ENCODE measurements at places on chromosomes 4 and X. TPM values are rescaled to one million over a fixed set of nuclear protein-coding genes. Genes with fewer than 3 reads are reported as not detected.

PNMA5 gene
- total RNA-seq, result not detected

DNA sequence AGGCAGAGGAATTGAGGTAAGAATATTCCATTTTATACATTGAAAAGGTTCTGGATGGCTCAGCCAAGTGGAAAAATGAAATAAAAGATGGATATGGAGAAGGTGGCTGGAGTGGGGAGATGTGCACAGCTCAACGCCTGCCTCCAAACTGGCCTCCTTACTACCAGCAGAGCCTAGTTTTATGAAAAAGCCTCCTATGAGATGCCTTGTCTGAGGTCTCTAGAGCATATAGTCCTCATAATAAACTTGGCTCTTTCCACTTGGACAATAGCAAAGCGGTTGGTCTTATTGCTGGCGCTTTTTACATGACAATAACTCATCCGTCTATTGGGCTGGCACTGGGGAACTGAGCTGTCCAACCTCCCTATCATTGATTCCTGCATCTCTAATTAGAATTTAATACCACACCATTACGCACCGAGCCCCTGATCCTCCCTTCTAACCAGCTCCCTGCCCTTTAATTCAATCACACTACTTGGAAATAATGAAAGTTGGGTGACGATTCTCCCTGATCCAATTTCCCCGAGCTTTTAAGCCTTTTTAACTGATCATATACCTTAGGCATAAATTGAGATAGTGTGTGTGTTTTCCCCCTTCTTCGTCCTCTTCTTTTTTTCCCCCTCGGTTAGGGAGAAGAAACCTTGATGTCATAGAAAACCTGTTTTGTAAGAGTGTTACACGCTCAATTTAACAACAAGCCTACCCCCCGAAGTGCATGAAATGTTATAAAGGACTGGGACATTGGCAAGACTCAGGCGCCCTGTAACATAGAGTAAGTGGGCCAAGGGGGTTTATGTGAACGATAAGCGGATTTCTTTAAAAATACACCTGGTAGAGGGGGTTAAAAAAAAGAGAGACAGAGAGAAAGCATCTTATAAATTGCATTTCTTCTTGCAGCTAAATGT lies at the start of gene PHOX2B:
PHOX2B (minus strand) TSS at position 155 of the 905 bp plus-strand sequence; CDS start at position 40, 115 bp downstream.
- no peak for DNase-seq
- no peak within 1 kb of the TSS for H3K4me3 ChIP-seq
- H3K27ac ChIP-seq, result no peak within 1 kb of the TSS
- no peaks in the 10 kb centered on the region for H3K4me1 ChIP-seq
- no peaks in the 10 kb centered on the region for H3K36me3 ChIP-seq

RHOXF1 gene
- not detected for total RNA-seq

DNA sequence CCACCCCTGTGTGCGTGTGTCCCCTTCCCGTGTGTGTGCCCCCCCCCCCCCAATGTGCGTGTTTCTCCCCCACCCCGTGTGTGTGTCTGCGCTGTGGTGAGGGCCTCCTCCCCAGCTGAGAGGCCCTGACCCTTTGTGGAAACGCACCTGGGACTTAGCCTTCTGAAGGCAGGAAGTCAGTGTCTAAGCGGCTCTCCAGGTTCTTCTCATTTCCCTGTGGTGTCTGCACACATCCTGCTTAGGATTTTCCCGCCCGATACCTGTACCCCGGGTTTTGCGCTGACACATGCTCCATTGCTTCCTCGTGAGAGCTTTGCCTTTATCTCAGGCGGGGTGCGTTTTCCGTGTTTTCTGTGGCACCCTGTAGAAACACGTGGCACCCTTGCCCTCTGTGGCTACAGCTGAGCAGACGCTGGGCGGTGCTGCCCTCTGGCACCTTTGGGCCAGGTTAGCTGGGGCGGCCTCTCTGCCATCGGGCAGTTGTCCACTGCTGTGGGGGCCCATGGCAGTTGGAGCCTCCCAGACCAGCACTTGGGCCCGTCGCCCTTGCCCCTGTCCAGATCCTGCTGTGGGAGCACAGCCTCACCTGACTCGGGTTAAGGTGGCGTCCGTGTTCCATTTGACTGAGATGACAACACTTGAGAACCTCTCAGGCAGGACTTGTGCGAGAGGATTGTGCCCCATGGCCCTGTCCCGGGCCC lies 26.3 kb downstream of the MAEA start:
- no peak overlapping the region for H3K27ac ChIP-seq
- H3K4me1 ChIP-seq, result peaks cover 3% of the 10 kb centered on the region
- peaks cover 72% of the 10 kb centered on the region for H3K36me3 ChIP-seq
- H3K4me3 ChIP-seq, result no peak overlapping the region

DNA sequence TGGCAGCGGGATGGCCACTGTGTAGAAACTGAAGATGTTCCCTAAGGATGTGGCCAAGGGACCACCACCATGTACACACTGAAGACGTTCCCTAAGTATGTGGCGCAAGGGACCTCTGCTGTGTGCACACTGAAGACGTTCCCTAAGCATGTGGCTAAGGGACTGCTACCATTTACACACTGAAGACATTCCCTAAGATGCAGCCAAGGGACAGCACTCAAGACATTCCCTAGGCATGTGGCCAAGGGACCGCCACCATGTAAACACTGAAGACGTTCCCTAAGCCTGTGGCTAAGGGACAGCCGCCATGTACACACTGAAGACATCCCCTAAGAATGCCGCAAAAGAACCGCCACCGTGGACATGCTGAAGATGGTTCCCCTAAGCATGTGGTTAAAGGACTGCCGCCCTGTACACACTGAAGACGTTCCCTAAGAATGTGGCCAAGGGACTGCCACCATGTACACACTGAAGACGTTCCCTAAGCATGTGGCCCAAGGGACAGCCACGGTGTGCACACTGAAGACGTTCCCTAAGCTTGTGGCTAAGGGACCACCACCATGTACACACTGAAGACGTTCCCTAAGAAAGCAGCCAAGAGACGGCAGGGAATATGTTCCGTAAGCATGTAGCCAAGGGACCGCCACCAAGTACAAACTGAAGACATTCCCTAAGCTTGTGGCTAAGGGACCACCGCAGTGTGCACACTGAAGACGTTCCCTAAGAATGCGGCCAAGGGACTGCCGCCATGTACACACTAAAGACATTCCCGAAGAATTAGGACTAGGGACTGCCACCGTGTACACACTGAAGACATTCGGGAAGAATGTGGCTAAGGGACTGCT lies 43.3 kb downstream of the DHRSX start:
- H3K27ac ChIP-seq, result no peak overlapping the region
- no peaks in the 10 kb centered on the region for H3K27me3 ChIP-seq
- no peak for DNase-seq
- H3K36me3 ChIP-seq, result peaks cover 4% of the 10 kb centered on the region
- H3K4me1 ChIP-seq, result peaks cover 16% of the 10 kb centered on the region
- no peak overlapping the region for H3K4me3 ChIP-seq

COL4A5 gene
- total RNA-seq, result 39.8 TPM

GRCh38 chr4:10296730-10297129 lies 160.5 kb downstream of the ZNF518B start:
- H3K27me3 ChIP-seq, result no peaks in the 10 kb centered on the region
- no peaks in the 10 kb centered on the region for H3K4me1 ChIP-seq
- no peak overlapping the region for H3K27ac ChIP-seq
- no peaks in the 10 kb centered on the region for H3K36me3 ChIP-seq
- no peak overlapping the region for H3K4me3 ChIP-seq
- no peak for DNase-seq

DNA sequence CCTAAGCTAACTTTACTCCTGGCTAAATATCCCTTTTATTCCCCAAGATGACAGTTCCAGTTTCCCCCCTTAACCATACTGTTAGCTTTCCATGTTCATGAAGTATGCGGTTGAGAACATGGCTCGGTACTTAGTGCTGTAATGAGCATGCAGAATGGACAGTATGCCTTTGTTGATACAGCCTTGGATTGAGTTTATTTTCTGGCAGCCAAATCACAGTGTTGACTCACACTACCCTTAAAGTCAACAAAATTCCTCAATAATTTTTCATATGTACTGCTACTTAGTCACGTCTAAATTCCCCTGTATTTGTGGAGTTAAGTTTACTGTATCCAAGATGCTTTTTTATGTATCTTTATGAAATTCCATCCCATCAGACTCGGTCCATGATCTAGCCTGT lies 1.4 kb upstream of the VEGFC start:
- H3K27me3 ChIP-seq, result no peaks in the 10 kb centered on the region
- no peak overlapping the region for H3K27ac ChIP-seq
- H3K36me3 ChIP-seq, result no peaks in the 10 kb centered on the region
- no peak overlapping the region for H3K4me3 ChIP-seq
- H3K4me1 ChIP-seq, result peaks cover 5% of the 10 kb centered on the region
- DNase-seq, result no peak

PF4V1 gene
- not detected for total RNA-seq

DNA sequence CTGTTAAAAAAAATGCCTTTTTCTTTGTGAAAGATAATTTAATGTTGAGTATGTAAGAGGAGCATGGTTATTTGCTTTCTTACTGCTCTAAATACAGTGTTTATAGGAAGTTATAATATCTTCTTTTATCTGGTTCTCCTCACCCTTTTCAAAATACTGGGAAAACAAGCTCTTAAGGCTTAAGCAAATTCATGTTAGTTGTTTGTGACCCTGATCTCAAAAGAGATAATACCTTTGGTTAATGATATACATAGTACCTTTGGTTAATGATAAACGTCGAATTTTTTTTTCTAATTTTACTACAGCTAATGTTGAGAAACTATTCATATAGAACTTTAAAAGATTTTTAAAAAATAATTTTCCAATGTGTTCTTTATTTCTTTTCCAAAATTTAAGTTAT lies 180.1 kb downstream of the RAPGEF2 start:
- H3K4me1 ChIP-seq, result peaks cover 28% of the 10 kb centered on the region
- DNase-seq, result no peak
- no peak overlapping the region for H3K4me3 ChIP-seq
- H3K36me3 ChIP-seq, result no peaks in the 10 kb centered on the region
- no peaks in the 10 kb centered on the region for H3K27me3 ChIP-seq

GRCh38 chr4:15434091-15434490 lies 6.3 kb downstream of the C1QTNF7 start:
- no peaks in the 10 kb centered on the region for H3K27me3 ChIP-seq
- peaks cover 14% of the 10 kb centered on the region for H3K4me1 ChIP-seq
- H3K27ac ChIP-seq, result peak overlapping the region; percentile 73
- no peaks in the 10 kb centered on the region for H3K36me3 ChIP-seq
- DNase-seq, result no peak
- no peak overlapping the region for H3K4me3 ChIP-seq

GRCh38 chr4:40434126-40434687 lies 99.1 kb downstream of the CHRNA9 start:
- H3K27ac ChIP-seq, result no peak overlapping the region
- no peaks in the 10 kb centered on the region for H3K4me1 ChIP-seq
- H3K36me3 ChIP-seq, result no peaks in the 10 kb centered on the region
- no peak for DNase-seq
- H3K4me3 ChIP-seq, result no peak overlapping the region

- H3K4me3 ChIP-seq, result no peak overlapping the region
- no peaks in the 10 kb centered on the region for H3K36me3 ChIP-seq
- H3K4me1 ChIP-seq, result no peaks in the 10 kb centered on the region
- no peaks in the 10 kb centered on the region for H3K27me3 ChIP-seq
- no peak for DNase-seq
- H3K27ac ChIP-seq, result no peak overlapping the region
Measured at GRCh38 chr4:132383571-132384199, 765.4 kb upstream of the PCDH10 start.

SUPT20HL1 gene
- not detected for total RNA-seq

GLRA3 gene
- total RNA-seq, result not detected

DNA sequence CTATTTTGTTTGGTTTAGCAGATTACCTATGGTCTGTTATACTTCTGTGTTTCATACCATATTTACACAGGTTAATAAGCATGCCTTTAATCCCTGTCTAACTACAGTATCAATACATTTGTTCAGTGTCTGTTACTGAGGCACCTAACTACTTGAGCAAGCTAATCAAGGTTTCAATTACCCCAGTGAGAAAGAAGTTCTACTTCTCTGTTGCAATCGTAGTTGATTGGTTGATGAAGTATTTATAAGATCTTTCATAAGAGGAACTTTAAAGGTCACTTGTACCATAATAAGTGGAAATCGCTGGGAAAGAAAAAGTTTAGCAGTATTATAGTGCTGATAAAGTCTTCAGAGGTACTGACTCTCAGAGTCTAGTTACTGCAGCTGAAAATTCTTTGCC lies 490.6 kb downstream of the RPA4 start:
- no peak overlapping the region for H3K4me3 ChIP-seq
- no peak for DNase-seq
- no peak overlapping the region for H3K27ac ChIP-seq
- no peaks in the 10 kb centered on the region for H3K36me3 ChIP-seq

KDR gene
- total RNA-seq, result 10.0 TPM

- no peak overlapping the region for H3K4me3 ChIP-seq
- no peak overlapping the region for H3K27ac ChIP-seq
- H3K27me3 ChIP-seq, result no peaks in the 10 kb centered on the region
- no peaks in the 10 kb centered on the region for H3K36me3 ChIP-seq
Measured at GRCh38 chr4:18247189-18247588, 225.6 kb upstream of the LCORL start.

- peaks cover 48% of the 10 kb centered on the region for H3K4me1 ChIP-seq
- DNase-seq, result no peak
- H3K27ac ChIP-seq, result peak overlapping the region; percentile 47
- H3K36me3 ChIP-seq, result no peaks in the 10 kb centered on the region
Measured at GRCh38 chrX:13009273-13009672, 34.4 kb downstream of the TMSB4X start.

DNA sequence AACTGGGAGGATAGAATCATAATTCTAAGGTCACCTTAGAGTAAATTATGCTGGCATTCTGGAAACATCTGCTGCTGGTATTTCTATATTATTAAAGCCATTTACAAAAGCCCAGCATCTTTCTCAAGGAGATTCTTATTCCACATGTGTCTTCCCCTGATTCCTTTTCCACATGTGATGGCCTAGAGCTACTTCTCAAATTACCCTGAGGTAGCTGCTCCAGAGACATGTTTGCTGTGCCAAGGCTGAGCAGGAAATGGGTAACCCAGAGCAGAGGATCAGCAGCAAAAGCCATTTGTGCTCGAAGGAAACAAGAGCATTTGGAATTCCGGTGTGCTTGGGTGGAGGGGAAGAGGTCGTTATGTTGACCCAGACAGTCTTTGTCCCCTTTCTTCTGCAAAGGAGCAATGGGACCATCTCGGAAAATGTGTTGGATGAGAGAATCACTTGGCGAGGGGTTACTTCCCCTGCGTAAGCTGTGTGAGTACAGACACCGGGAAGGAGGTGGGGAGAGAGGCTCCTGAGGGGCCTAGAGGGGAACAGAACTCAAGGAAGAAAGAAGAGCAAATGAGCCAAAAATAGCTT lies 24.6 kb downstream of the TSC22D3 start:
- H3K36me3 ChIP-seq, result no peaks in the 10 kb centered on the region
- no peak overlapping the region for H3K4me3 ChIP-seq
- H3K4me1 ChIP-seq, result peaks cover 7% of the 10 kb centered on the region
- no peak for DNase-seq
- no peaks in the 10 kb centered on the region for H3K27me3 ChIP-seq

- DNase-seq, result no peak
- H3K4me3 ChIP-seq, result no peak overlapping the region
- no peak overlapping the region for H3K27ac ChIP-seq
- no peaks in the 10 kb centered on the region for H3K27me3 ChIP-seq
- H3K36me3 ChIP-seq, result no peaks in the 10 kb centered on the region
Measured at GRCh38 chr4:88447371-88448095, 9.4 kb upstream of the HERC5 start.
